ENCODE measurements at places on chromosomes 2 and 18. TPM values are rescaled to one million over a fixed set of nuclear protein-coding genes. Genes with fewer than 3 reads are reported as not detected.

DNA sequence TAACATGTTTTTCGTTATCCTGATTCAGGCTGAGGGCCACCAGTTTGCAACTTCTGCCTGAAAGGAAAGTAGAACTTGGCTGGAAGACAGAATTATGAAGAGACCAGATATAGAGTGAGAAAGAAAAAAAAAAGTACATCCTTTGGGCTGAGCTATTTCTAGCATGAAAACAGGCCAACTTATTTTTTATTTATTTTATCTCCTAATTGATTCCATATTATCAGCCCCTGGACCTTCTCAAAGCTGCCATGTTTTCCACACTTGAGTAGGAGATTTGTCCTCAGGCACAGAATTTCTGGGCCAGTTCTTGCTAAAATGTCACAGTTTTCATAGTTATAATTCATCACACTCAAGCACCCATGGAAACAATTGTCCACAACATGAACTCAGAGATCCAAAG lies 586.8 kb upstream of the CNTNAP5 start:
- DNase-seq, result no peak

The MBOAT2 gene
- 16.8 TPM for total RNA-seq

GRCh38 chr2:57962861-57963260 lies 83.7 kb upstream of the VRK2 start:
- DNase-seq, result no peak

GRCh38 chr2:201233192-201233811 lies 27.0 kb upstream of the CASP8 start:
- DNase-seq, result no peak

The ANO7 gene
- 0.27 TPM for total RNA-seq

The MAP2 gene
- total RNA-seq, result 51.6 TPM

GRCh38 chr2:186590759-186591505 lies 1.1 kb downstream of the ITGAV start:
- DNase-seq, result no peak

The WIPF1 gene
- 58.8 TPM for total RNA-seq

- DNase-seq, result peak; percentile 42
Observed at GRCh38 chr2:43324259-43325106, 98.1 kb upstream of the ZFP36L2 start.

- no peak for DNase-seq
Observed at GRCh38 chr18:53422896-53423295, 801.6 kb downstream of the MBD2 start.

- DNase-seq, result no peak
Observed at GRCh38 chr2:33291278-33292013, 185.0 kb upstream of the RASGRP3 start.

GRCh38 chr2:27134781-27135477 lies 493 bp upstream of the PREB start:
- DNase-seq, result no peak

DNA sequence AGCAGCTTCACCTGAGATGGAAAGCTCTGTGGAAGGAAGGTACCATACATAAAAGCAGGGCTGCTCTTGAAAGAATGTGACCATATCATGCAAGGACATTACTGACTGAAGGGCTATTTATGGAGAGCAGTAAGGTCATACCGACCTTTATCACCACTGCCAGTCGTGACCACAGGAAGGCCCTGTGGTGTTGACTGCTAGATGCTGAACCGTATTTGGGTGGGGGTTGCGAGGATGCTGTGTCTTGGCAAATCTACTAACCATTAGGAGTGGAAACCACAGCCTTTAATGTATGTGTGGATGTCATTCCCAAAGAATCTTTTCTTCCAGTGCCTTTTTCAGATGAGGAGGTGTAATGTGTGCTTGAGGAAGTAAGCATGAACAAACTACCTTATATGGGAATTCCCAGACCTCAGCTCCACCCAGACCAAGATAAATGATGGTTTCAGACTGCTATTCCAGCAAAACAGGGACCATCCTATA lies 60.8 kb downstream of the LIMS1 start:
- DNase-seq, result no peak

DNA sequence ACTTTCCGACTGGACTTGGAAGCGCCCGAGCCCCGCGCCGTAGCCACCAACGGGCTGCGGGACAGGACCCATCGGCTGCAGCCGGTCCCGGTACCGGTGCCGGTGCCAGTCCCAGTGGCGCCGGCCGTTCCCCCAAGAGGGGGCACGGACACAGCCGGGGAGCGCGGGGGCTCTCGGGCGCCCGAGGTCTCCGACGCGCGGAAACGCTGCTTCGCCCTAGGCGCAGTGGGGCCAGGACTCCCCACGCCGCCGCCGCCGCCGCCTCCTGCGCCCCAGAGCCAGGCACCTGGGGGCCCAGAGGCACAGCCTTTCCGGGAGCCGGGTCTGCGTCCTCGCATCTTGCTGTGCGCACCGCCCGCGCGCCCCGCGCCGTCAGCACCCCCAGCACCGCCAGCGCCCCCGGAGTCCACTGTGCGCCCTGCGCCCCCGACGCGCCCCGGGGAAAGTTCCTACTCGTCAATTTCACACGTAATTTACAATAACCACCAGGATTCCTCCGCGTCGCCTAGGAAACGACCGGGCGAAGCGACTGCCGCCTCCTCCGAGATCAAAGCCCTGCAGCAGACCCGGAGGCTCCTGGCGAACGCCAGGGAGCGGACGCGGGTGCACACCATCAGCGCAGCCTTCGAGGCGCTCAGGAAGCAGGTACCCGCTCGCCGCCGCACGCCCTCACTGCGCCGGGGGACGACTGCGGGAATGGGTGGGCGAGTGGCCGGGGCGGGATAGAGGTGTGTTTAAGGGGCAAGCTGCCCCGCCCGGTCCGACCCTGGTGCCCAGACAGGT lies 713 bp downstream of the ATOH8 start:
- DNase-seq, result no peak

DNA sequence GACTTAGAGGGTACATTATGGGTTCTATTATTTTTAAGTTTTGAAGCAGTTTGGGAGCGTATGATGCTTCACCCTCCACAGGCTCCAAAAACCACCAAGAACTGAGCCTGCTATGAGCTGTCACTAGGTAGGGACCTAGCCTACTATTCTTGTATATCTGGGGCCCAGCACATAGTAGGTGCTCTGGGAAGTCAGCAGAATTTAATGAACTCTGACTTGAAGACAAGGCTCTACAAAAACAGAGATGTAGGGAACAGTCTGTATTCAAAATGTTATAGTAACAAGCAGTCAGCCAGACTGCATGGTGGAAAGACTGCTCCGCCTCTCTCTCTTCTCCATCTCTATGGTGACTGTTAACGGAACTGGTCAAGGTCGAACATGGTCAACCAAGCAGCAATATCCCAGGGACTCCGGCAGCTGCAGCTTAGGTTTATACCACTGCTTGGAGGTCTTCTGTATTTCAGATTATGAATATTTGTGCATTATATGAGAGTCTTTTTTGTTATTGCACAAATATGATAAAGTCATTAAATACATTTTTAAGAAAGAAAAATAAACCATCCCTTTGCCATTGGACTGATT lies 22.2 kb upstream of the YWHAQ start:
- DNase-seq, result no peak

DNA sequence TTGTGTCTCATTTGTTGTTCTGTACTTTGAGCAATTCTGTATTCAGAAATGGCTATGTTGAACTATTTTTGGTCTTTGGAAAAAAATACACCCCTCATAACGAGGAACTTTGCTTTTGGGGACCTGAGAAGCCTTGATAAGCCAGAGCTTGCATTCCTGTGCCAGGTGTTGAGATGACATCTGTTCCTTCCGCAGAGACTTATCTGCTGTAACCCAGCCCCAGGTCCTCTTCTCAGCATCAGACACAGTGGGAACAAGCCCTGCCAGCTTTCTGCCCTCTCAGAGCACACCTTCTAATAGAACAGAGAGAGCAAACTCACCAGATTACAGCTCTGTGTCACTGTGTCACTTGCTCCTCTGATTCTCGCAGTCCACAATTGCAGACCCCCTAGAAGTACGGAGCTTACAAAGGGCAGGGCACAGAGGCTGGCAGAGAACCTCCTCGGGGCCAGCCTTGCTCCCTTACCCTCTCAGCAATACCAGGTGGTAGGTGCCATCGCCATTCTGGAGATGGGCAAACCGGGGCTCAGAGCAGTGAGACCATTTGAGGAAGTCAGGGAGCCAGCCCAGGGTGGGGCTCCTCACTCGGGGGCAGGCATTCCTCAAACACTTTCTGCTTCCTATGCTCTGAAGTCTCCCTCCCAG lies 97.4 kb downstream of the DDX1 start:
- no peak for DNase-seq

The METTL8 gene
- total RNA-seq, result 11.0 TPM

GRCh38 chr2:219574484-219575311 lies 2.6 kb downstream of the INHA start:
- DNase-seq, result no peak

GRCh38 chr2:100339823-100340222 lies 17.5 kb upstream of the LONRF2 start:
- no peak for DNase-seq

The GPR45 gene
- not detected for total RNA-seq

- no peak for DNase-seq
Observed at GRCh38 chr2:151498178-151498577, 88.5 kb downstream of the RIF1 start.

The FNDC4 gene
- 32.9 TPM for total RNA-seq

The UPP2 gene
- total RNA-seq, result not detected

DNA sequence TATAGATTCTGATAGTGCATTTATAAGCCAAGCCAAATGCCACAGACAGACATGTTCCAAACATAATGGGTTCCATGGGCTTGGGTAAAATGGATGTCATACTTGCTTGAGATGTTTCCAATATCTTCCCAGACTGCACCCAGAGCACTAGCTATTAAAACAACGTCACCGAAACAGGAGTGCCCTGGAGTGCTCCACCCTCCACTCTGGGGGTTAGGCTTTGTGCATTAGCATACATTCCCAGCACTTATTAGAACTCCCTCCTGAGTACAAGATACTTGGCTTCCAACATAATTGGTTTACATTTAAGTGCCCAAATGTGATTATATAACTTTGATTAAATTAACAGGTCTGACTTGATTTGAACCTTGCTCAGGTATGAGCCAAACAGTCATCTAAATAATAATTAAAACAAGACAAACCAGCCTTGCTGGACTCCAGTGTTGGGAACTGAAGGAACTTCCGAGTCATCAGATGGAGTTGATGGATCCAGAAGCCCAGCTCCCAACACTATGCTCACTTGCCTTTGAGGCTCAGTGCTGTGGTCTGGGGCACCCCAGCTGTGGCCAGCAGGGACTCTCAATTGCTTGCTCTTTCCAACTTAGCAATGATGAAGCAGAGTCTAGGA lies 60.5 kb upstream of the LGALSL start:
- DNase-seq, result no peak

The HOXD13 gene
- total RNA-seq, result not detected
